ENCODE measurements at places on chromosomes 1 and 21. TPM values are rescaled to one million over a fixed set of nuclear protein-coding genes. Genes with fewer than 3 reads are reported as not detected.

The NENF gene
- 23.2 TPM for total RNA-seq

The FMO3 gene
- total RNA-seq, result not detected

The KRTAP11-1 gene
- total RNA-seq, result not detected

The RGS7 gene
- 0.29 TPM for total RNA-seq

The OVAAL gene
- not detected for total RNA-seq

The ANGPTL7 gene
- total RNA-seq, result 0.88 TPM

The RNU11 gene
- total RNA-seq, result not detected

The TCEA3 gene
- total RNA-seq, result 6.4 TPM

The OXCT2 gene
- total RNA-seq, result 0.29 TPM

The HCRTR1 gene
- not detected for total RNA-seq

The UMODL1 gene
- total RNA-seq, result 0.29 TPM

The FCAMR gene
- not detected for total RNA-seq

The GRIK3 gene
- not detected for total RNA-seq

The RAB3B gene
- total RNA-seq, result 85.0 TPM
